ENCODE measurements at places on chromosomes 3 and 15. TPM values are rescaled to one million over a fixed set of nuclear protein-coding genes. Genes with fewer than 3 reads are reported as not detected.
A peak's percentile ranks its signal among the peaks of the same experiment; 100 is the strongest.

- DNase-seq: no peak
These were observed 154.3 kb downstream of the ITPR1 start for GRCh38 chr3:4647411-4647810.

GRCh38 chr3:83250613-83251012, 1489.2 kb upstream of the GBE1 start:
- no peak for DNase-seq

- no peak for DNase-seq
These were observed 92.2 kb upstream of the NTRK3 start for GRCh38 chr15:88348579-88349230.

- DNase-seq: peak; percentile 49
These were observed 55.3 kb upstream of the P2RY1 start for GRCh38 chr3:152779653-152780052.

- DNase-seq: no peak
These were observed 35.8 kb upstream of the FOXB1 start for GRCh38 chr15:59968314-59968713.

DNA sequence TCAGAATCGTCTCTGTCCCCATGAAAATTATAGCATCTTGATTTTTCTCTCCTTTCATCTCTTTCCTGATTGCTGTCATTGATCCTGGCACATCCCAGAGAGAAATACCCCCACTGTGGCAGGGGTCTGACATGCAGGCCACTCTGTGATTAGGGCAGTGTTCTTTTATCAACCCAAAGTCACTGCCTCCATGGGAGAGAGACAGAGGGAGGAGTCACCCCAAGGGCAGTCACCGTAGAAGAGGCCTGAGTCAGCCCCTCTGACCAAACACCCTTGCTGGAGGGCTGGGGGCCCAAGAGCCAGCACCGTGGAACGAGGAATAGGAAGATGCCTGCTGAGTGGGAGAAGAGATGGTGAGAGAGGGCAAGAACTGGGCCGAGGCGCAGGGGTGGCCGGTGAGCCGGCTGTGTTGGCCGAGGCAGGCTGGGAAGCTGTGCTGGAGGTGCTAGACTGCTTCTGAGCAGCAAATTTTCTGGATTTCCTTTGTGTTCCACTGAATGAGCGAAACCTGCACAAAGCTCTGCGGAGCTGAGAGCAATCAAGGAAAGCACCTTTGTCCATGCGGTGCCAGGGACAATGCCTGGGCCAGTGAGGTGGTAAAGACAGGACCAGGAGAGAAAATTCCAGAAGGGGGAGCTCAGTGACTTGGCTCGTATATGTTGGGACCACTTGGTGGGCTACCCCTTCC, 103.8 kb downstream of the ADCY5 start:
- DNase-seq: no peak

DNA sequence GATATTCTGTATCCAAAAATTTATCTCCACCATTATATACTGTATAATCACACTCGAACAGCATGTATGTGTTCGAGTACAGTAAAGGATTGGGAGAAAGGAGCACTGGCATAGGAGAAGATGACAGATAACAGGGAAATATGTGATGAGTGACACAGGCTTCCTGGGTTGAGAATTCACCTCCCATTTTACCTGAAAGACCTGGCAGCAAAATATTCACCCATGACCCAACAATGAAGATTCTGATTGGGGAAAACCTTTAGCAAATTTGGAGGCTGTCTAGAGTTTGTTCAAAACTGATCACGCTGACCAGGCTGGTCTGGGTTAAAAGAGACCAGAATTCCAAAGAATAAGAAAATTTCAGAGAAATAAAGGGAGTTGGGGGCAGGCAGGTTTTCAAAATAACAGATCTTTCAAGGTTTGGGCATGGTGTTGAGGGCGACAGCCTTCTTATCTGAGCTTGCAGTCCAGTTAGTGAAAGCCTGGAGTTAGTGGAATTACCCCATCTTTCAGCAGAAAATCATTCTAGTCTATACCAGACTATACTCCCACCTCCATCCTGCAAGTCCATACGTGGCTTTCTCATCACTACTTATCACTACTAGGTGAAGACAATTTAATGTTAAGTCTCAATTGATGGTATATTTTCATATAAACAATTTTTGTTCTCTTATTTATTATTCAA, 42.8 kb upstream of the RSL24D1 start:
- no peak for DNase-seq

GRCh38 chr3:65371053-65371452, 667.7 kb downstream of the MAGI1 start:
- no peak for DNase-seq

GRCh38 chr15:93619597-93619996, 530.6 kb upstream of the RGMA start:
- DNase-seq: no peak

- no peak for DNase-seq
These were observed 2.3 kb downstream of the EOGT start for GRCh38 chr3:69011096-69011730.

GRCh38 chr15:100923076-100923475, 3.9 kb downstream of the LRRK1 start:
- no peak for DNase-seq

GRCh38 chr3:39751286-39751685, 58.1 kb upstream of the MYRIP start:
- DNase-seq: no peak

RAB5A gene
- total RNA-seq: 56.6 TPM

CFAP44 gene
- 0.55 TPM for total RNA-seq

FEZF2 gene
- total RNA-seq: not detected

MAPKBP1 gene
- total RNA-seq: 10.0 TPM

PARP15 gene
- not detected for total RNA-seq

LRRN1 gene
- total RNA-seq: 7.7 TPM
